Stimulated activated naive CD4-positive, alpha-beta T cell treated with Interleukin-2 at 50 U/mL for 16 hours (primary cell): ENCODE measurements at places on chromosomes 2 and 18.

GRCh38 chr2:309954-310510 lies 22.1 kb upstream of the ALKAL2 start:
- DNase-seq: no peak

DNA sequence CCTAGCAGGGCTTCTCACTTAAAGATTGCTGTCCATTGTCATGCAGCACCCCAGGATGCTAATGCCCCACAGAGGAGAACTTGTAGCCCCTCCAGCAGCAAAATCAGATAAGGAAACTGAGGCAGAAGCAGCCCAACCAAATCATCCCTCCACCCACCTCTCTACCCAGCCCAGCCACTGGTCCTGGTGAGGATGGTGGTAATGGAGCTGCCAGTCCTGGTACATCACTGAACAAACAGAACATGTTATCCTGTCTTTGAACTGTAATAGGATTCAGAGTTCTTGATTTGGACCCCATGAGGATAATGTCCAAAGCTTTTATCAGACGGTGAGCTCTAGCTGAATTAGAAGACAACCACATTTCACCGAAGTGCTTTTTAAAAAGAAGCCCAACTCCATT lies 113.2 kb downstream of the MRO start:
- DNase-seq: no peak

DNA sequence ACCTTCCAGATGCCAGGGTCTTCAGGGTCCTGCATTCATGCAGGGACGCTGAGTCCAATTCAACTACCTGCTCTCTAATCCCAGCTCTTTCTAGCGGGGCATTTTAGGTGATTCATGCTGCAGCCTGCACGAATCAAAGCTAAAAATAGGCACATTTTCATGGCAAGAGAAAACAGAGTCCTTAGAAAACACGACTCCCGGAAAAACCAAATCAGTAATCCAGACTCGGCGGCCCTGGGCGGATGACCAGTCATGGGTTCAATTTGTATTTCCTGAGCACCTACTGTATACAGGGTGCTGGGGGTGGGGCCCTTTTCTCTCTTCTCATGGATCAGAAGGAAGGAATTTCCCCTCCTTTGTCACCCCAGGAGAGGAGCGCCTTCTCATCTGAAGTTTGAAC lies 64.4 kb downstream of the LONRF2 start:
- no peak for DNase-seq

DNA sequence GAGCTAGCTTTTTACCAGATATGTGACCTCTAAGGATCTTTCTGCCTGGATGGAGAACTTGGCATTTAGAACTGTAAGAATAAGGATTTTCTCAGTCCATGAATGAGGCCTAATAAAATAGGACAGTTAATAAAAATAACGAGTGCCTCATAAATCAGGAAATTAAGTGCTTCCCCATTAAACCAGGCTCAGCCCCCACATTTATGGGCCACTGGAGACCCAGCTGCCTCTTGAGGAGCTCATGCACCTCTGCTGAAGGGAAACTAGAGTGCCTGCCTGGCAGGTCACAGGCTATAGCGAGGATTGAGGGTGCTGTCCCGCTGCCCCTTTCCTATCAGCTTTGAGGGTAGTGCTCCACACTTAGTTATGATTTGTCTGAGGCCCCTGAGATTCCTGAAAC lies 158.0 kb downstream of the ALK start:
- DNase-seq: no peak

DNA sequence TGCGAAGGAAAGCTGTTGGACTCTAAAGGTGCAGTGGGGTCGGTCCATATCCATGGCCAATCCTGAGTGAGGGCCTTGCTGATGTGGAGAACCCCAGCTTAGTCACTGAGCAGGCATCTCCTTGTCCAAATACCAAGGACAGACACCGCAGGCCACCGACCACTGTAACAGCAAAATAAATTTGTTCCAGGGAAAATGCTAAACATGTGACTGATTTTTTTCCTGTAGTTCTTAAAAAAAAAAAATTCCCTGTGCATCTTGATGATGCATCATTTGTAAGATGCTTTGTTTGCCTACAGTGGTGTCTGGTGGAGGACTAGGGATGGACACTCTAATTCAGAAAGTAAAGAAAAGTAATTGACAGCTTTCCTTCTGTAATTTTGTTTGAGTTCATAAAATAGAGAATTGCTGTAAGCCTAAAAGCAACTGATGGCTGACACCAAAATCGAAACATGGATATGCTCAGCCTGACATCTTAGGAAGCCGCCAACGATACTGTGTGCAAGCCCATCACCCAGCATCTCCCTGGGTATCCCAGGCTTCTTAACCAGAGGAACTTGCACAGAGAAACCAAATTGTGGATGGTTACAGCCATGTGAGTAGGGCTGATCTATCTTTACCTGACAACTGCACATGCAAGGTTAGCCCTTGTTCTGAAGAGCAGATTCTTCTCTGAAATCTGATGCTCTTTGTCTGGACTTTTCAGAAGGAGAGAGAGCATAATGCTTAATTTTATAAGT lies 188.6 kb downstream of the ARL4C start:
- DNase-seq: no peak

DNA sequence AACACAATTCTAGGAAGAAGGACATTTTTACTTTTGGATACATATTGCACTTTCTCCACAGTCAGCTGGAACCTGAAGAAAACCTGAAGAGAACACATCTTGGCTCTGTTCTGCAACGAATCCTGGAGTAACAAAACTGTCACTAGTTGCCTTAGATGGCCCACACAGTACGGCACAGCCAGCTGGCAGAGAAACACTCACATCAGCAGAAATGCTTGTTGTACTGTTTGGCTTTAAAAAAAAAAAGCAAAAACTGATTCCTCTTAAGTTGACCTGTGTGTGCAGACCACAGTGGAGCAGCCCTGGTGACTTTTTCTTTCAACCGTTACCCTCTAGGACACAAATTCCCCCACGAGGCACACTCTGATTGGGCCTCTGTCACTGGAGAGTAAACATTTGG lies 152.3 kb upstream of the TWIST2 start:
- no peak for DNase-seq

DNA sequence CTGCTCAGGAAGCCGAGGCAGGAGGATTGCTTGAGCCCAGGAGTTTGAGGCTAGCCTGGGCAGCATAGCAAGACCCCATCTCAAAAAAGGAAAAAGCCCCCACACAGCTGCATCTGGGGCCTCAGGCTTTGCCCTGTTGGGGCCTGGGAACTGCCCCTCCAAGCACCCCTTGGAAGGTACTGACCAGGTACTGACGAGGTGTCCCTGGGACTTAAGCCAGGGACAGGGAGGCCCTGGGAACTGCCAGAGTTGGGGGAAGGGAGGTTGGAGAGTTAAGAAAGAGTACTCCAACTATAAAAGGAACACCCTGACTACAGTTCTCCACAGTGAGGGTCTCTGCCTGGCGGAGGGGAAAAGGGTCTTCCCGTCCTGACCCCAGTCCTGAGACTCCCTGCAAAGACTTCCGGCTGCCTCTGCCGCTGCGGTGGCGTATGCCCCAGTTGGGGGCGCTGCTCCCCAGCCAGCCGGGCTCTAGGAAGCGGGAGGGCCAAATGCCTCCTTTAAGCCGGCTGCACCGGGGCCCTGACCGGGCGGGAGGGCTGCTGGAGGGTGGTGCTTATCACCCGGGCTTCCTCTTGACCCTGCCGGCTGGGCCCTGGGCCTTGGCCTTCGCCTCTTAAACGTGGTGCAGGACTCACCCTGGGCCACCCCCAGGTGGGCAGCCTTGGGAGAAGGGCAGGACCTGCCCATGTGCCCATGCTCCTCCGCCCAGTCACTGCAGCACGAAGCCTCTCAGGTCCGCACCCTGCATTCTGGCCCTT lies 12.8 kb downstream of the SLC30A3 start:
- DNase-seq: peak; percentile 27

GRCh38 chr2:105869341-105869740 lies 124.6 kb downstream of the NCK2 start:
- no peak for DNase-seq

GRCh38 chr2:18966131-18966530 lies 376.8 kb upstream of the NT5C1B start:
- no peak for DNase-seq

- no peak for DNase-seq
Observed at GRCh38 chr2:239811111-239811781, 213.9 kb downstream of the NDUFA10 start.

GRCh38 chr18:58952858-58953257 lies 88.2 kb downstream of the ZNF532 start:
- DNase-seq: no peak

DNA sequence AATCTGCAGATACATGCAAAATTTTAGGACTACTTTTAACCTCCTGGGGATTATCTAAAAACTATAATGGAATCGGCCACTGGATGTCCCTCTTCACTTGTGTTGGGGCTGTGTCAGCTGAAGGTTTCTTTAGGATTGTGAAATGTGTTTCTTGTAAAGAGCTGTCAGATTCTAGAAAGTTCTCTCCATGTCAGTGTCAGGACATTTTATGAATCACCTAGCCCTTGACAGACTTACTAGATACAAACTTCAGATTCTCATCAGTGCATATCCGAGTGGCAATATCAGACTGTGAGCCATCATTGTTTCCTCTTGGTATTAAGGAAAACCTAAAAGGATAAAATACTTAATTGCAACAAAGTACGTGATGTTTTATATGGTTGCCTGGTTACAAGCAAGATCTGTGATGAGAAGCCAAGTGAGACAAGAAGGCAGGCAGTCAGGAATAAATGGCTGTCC lies 107.3 kb downstream of the CPS1 start:
- DNase-seq: no peak

DNA sequence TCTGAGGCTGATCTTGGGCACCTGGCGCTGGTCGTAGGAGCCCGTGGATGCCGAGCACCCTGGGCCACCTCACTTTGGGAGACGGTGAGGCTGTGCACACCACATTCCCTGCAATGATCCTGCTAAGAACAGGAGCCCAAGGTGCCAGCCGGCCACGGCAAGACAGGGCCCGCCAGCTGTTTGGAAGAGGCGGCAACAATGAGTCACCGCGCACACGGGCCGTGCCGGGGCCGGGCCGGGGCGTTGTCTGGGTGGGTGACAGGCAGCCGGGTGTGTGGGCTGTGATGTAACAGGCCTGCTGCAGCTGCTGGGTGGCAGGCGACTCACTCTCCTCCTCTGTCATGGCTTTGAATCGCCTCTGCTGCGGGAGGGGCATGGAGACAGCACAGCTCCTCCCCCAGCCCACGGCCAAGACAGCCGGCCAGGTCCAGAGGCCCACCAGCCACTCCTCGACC lies 49.7 kb upstream of the ODC1 start:
- peak; percentile 62 for DNase-seq

DNA sequence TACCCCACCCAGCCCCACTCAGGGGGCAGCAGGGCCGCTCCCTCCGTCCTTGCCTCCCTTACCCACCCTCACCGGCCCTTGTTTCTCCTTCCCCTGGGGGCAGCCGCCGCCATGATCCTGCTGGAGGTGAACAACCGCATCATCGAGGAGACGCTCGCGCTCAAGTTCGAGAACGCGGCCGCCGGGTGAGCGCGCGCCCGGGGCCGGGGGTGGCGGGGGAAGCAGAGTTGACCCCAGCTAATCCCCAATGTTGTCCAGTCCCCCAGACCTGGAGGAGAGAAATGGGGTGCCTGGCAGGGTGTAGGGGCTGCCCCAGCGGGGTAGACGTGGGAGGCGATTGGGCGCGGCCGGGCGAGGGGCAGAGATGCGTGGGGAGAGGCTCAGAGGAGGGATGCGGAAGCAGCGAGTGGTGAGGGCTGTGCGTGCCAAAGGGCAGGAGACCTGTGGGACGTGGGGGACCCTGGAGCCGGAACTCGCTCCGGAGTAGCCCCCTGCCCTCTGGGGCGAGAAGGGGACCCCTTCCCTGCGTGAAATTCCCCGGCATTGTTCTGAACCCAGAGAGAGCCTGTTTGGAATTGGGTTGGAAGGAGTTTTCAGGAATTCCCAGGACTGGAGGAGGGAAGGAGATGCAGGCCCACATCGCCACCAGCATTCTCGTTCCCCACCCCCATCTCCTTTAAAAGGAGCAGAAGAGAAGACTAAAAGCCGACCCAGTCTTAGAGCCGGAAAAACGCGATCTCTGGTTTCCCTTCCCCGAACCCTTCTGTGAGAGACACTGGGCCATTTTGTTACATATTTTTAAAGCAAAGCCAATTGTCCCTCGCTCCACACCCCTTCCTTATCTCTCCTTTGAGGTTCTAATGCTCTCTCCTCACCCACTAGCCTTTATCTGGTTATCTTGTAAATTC lies 625 bp downstream of the ARPC2 start:
- peak; percentile 73 for DNase-seq

DNA sequence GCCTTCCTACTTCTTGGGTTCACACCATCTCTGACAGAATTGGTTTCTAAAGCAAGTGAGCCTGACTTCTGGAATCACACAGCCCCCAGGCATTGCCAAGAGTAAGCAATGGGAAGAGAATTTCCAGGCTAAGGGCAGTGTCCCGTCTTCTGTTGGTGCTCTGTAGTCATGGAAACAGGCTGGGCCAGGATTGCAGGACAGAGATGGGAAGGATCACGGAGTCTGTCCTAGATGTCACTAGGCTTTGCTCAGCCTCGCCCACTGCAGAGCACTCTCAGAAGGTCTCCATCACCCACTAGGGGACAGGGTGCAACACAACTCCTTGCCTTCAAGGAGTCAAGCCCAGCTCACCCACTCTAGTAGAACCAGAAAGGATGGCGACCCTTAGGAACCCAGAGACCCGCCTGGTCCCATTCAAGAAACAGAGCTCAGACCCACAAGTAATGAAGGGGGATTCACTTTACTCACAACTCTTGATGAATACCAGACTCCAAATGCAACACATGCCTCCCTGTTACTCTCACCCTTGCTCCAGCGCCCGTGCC lies 48.6 kb upstream of the TEX51 start:
- DNase-seq: no peak

DNA sequence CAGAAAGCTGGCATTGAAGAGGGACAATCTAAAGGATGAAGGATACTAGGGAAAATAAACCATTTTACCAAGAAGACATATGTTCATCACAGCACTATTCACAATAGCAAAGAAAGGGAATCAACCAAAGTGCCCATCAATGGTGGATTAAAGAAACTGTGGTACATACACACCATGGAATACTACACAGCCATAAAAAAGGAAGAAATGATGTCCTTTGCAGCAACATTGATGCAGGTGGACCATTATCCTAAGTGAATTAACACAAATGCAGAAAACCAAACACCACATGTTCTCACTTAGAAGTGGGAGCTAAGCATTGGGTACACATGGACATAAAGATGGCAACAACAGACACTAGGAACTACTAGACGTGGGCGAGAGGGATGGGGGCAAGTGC lies 7.2 kb upstream of the MFF start:
- DNase-seq: no peak

- DNase-seq: no peak
Observed at GRCh38 chr2:85085563-85085962, 47.6 kb upstream of the TCF7L1 start.

GRCh38 chr2:191521608-191522208 lies 156.2 kb upstream of the NABP1 start:
- DNase-seq: no peak
